SJSA1 (cell line): ENCODE measurements at places on chromosomes 2 and 18. TPM values are rescaled to one million over a fixed set of nuclear protein-coding genes. Genes with fewer than 3 reads are reported as not detected.
A peak's percentile ranks its signal among the peaks of the same experiment; 100 is the strongest.

ETAA1 gene
- total RNA-seq = 25.8 and 30.8 TPM in 2 replicates

SCN3A gene
- total RNA-seq = 0.19 and 0.68 TPM in 2 replicates

PDE11A gene
- 0.38 and 0.42 TPM in 2 replicates for total RNA-seq

CEP76 gene
- total RNA-seq = 16.6 and 24.1 TPM in 2 replicates

COL4A3 gene
- total RNA-seq = not detected in 2 replicates

NLRC4 gene
- total RNA-seq = not detected in 2 replicates

GRCh38 chr2:14751581-14751980 lies 119.1 kb downstream of the LRATD1 start:
- H3K27me3 ChIP-seq = no peaks in the 10 kb centered on the region
- no peak for DNase-seq
- H3K36me3 ChIP-seq = no peaks in the 10 kb centered on the region
- H3K4me1 ChIP-seq = no peaks in the 10 kb centered on the region
- H3K4me3 ChIP-seq = no peak overlapping the region

DNA sequence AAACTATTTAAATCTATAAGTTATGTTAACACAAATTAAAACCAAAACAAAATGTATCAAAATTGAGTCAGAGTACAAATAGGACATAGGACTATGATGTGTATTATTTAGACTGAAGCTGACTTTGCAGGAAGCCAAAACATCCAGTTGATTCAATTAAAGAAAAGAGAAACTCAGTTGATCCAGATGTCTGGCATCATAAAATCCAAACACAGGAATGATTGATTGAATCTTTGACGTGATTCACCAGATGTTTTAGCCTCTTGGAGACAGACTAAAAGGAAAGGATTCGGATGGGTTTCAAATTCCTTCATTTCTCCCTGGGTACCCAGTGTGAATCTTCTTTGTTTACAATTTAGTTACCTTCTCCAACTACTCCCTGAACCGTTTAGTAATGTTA lies 272.9 kb downstream of the IRS1 start:
- no peak overlapping the region for H3K27ac ChIP-seq
- no peaks in the 10 kb centered on the region for H3K27me3 ChIP-seq
- no peaks in the 10 kb centered on the region for H3K36me3 ChIP-seq
- H3K4me3 ChIP-seq = no peak overlapping the region
- DNase-seq = no peak

- no peaks in the 10 kb centered on the region for H3K36me3 ChIP-seq
- no peaks in the 10 kb centered on the region for H3K27me3 ChIP-seq
- H3K27ac ChIP-seq = no peak overlapping the region
- H3K4me3 ChIP-seq = no peak overlapping the region
These were observed 536.5 kb upstream of the CRIM1 start for GRCh38 chr2:35819033-35819432.

DNA sequence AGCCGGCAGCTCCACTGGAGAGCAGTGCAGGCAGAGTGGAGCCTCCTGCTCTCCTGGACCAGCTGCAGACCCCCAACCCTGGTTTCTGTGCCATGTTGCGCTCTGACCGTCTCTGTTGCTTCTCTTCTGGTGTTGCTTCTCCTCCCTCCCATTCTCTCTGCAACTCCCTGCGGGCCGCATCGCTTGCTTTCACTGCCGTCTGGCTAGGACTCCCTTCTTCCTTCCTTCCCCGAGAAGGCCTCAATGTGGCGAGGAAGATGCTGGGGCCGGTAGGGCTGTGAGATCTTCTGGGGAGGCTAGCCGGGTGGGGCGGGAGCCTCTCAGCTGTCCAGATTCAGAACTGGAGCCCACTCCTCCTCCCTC lies 6.2 kb downstream of the DNAJB2 start:
- H3K27ac ChIP-seq = no peak overlapping the region
- H3K4me3 ChIP-seq = no peak overlapping the region
- H3K36me3 ChIP-seq = peaks cover 48% of the 10 kb centered on the region
- no peaks in the 10 kb centered on the region for H3K27me3 ChIP-seq
- DNase-seq = no peak

GRCh38 chr2:56132138-56132537 lies 51.7 kb upstream of the CCDC85A start:
- H3K27ac ChIP-seq = no peak overlapping the region
- H3K27me3 ChIP-seq = no peaks in the 10 kb centered on the region
- H3K36me3 ChIP-seq = no peaks in the 10 kb centered on the region
- no peaks in the 10 kb centered on the region for H3K4me1 ChIP-seq

- H3K36me3 ChIP-seq = no peaks in the 10 kb centered on the region
- DNase-seq = peak; percentile 77
- no peaks in the 10 kb centered on the region for H3K27me3 ChIP-seq
- H3K4me1 ChIP-seq = 0 out of 2 replicates have a peak, but pooled peaks cover 5% of the 10 kb centered on the region
These were observed 24.6 kb downstream of the MAIP1 start for GRCh38 chr2:199979832-199980628.

DNA sequence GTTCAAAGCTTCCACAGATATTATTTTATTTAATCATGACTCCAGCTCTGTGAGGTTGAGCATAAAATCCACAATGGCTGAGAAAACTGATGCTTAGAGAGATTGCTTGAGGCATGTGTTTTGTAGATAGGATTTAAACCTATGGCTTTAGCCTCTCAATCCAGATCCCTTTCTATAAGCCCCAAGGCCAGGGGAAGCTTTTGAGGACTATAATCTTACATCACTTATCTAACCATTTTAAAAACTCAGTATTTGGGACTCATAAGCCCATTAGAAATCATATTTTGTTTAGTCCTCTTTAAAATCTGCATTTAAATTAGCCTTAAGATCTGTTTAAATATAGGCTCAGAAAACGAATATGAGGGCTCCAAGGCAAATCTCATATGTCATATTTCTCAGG lies 135.4 kb upstream of the SERPINE2 start:
- H3K36me3 ChIP-seq = no peaks in the 10 kb centered on the region
- no peak overlapping the region for H3K4me3 ChIP-seq
- no peaks in the 10 kb centered on the region for H3K27me3 ChIP-seq
- H3K4me1 ChIP-seq = no peaks in the 10 kb centered on the region
- H3K27ac ChIP-seq = no peak overlapping the region

DNA sequence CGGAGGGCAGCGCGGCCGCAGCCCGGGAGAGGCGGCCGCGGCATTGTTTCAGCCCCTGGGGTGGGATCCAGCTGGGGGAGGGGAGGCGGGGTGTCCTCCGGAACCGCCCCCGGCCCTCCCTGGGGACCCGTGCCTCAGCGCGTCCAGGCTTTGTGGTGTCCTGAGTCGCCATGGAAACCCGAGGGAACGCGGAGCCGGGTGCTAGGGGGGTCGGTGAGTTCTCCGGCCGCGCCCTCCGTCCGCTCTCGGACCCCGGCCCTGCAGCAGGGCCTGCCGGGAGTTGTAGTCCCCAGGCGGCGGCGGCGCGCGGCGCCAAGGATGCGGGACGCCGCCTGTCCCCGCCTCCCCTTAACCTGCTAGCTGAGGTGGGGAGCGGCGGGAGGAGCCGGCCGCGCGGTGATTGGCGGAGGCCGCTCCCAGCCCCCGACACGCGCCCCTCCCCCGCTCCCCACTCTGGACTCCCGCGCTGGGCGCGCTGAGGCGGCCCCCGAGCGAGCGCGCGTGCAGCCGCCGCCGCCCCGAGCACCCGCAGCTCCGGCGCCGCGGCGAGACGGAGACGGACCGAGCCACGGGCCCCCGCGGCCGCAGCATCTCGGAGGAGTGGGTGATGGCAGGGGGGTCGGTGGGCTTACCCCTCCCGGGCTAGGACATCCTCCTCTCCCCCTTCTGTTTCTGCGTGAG lies at the start of gene DPYSL5:
Gene DPYSL5, plus strand, starts transcription at position 478 of the 681 bp plus-strand sequence. CDS start 50,368 bp downstream, outside the sequence.
- peaks cover 77% of the 10 kb centered on the region for H3K27me3 ChIP-seq
- no peak within 1 kb of the TSS for H3K27ac ChIP-seq
- no peak within 1 kb of the TSS for H3K4me3 ChIP-seq

DNA sequence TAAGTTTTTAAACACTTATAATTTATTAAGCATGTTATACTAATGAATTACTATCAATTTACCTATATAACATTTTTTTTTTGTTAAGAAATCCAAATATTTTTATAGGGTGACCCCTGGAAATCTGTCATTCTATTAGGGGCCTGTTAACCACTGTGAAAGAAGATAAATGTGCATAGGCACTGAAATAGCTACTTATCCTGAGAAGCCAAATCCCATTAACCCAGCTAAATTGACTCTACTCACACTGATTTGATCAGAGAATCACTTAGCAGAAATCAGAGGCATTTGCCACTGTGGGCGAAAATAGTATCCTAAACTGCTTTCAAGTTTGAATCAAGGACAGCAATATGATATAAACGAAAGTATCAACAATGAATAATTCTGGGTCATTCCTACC lies 90.0 kb upstream of the GULP1 start:
- H3K4me1 ChIP-seq = peaks cover 8% of the 10 kb centered on the region
- H3K27me3 ChIP-seq = no peaks in the 10 kb centered on the region
- no peak for DNase-seq
- no peak overlapping the region for H3K27ac ChIP-seq

GRCh38 chr18:62069556-62069955 lies 117.3 kb downstream of the PIGN start:
- no peaks in the 10 kb centered on the region for H3K36me3 ChIP-seq
- no peak overlapping the region for H3K4me3 ChIP-seq
- H3K4me1 ChIP-seq = no peaks in the 10 kb centered on the region
- H3K27me3 ChIP-seq = no peaks in the 10 kb centered on the region

DNA sequence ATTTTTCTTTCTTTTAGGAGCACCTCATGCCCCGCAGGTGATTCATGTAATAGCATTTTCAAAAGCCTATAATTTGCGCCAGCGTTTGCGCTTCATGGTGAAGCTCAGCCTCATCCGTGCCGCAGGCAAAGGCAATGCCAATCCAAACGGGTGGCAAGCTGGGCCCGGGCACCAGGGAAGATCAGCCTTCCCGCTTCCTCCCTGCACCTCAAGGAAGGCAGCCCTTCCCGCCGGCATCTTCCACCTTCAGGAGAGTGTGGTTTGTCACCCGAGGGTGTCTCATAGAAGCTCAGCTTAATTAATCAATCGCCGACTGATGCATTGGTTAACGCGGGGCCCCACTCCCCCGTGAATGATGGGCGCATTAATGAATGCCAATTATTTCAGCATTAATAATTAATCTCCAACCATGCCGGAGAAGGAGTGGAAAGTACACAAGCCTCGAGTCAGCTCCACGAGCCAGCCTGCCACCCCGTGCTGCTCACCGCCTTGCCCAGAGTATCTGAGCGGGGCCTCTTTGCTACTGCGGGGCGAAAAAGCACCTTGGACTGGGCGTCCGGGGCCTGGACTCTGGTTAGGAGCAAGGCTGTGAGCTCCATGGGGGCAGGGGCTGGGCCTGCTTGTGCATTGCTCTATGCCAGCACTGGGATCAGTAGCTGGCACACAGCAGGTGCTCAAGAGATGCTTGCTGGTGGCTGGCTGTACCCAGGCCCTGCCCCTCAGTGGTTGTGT lies 13.0 kb downstream of the INHBB start:
- no peak overlapping the region for H3K27ac ChIP-seq
- no peaks in the 10 kb centered on the region; the same call in 1 of the 2 replicates for H3K27me3 ChIP-seq
- no peak for DNase-seq
- no peaks in the 10 kb centered on the region for H3K36me3 ChIP-seq
